ENCODE measurements at places on chromosomes 1 and 21.

DNA sequence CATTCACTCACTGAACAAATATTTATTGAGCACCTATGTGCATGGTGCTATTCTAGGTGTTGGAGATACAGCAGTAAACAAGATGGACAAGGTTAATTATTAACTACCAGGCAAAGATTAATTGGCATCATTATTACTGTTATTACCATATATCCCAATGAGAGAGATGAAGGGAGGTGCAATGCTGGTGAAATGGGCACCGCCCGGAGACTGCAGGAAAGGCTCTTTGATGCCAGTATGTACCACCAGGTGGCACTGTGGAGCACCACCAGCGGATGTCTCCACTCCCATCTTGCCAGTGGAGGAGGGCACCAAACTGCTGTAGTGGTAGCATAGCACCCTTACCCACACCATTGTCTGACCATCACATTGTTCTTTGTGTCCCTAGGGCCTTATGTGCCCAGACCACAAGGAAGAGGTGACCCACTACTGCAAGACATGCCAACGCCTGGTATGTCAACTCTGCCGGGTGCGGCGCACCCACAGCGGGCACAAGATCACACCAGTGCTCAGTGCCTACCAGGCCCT is 3.0 kb downstream of the TRIM46 start:
- peak; percentile 62 for DNase-seq

- DNase-seq, result no peak
These were observed 321.7 kb upstream of the PLXNA2 start for GRCh38 chr1:208565756-208566440.

GRCh38 chr1:228987736-228988506 is 252.6 kb downstream of the RHOU start:
- no peak for DNase-seq

GRCh38 chr1:99469550-99469971 is 176.4 kb upstream of the PALMD start:
- no peak for DNase-seq

DNA sequence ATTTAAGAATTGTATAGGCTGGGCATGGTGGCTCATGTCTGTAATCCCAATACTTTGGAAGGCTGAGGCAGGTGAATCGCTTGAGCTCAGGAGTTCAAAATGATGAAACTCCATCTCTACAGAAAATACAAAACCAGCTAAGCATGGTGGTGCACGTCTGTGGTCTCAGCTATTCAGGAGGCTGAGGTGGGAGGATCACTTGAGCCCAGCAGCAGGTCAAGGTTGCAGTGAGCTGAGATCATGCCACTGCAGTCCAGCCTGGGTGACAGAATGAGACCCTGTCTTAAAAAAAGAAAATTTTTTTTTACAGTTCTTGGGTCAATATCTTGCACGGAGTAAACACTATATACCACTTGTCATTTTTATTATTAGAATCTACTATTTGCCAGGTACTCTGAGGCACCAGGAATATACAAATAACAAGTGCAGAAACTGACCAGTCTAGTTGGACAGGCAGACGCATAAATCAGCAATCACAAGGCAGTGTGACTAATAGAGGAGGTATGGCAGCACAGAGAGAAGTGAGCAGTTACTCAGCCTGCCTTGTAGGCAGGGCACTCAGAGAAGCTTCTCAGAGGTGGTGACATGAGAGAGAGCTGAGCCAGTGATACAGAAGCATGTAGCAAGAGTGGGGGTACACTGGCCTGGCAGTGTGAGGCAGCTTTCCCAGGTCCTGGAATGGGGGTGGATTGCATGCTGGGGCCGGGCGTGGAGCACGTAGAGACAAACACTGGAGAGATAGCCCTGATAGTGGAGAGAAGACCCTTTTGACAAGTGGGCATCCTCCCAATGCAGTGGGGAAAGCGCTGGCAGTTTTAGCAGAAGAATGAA is 8.0 kb downstream of the PHLDA3 start:
- DNase-seq, result peak; percentile 89

DNA sequence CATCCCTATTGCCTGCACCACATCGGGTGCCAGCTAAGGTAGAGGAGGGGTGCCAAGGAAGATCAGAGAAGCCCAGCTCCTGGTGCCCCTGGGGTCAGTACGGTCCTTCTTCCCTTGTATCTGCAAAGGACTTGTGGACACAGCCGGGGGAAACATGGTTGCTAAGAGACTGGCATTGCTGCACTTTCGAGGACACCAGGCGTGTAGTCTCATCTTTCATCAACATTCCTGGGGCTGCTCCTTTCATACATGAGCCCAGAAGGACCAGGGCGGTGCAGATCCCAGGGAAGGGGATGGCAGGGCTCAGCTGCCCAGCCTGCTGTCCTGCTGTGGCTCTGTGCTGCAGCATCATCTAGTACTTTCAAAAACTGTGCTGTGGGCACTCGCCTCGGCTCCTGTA is 61.0 kb downstream of the RUNX1 start:
- DNase-seq, result no peak

GRCh38 chr1:110082477-110082876 is 12.0 kb upstream of the ALX3 start:
- no peak for DNase-seq

DNA sequence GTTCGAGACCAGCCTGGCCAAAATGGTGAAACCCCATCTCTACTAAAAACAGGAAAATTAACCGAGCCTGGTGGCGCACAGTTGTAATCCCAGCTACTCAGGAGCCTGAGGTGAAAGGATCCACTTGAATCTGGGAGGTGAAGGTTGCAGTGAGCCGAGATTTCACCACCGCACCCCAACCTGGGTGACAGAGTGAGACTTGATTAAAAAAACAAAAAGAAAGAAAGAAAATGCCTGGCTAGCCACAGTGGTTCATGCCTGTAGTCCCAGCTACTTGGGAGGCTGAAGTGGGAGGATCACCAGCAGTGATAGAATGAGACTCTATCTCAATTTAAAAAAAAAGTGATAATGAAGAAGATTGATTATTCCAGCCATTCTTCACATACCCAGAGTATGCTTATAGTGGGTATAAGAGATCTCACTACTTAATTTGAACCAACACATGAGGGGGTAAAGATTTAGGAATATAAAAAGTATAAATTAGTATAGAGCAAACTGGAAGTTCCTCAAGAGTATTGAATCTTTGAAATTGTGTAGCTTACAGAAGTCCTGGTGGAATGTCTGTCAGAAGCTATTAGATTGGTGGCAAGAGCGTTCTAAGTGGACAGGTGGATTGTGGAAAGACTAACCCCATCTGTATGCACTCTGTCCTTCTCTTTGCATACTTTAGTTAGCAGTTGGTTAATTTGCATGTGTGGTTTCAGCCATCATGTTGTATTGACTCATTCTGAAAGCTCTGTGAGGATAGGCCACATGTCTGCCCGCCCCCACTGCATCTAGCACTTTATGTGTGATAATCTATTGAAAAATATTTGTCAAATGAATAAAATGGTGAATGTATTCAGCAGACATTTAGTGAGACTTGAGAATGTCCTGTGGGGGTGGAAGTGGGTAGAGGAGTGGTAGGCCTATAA is 25.0 kb downstream of the RLF start:
- DNase-seq, result no peak

GRCh38 chr1:47809301-47810084 is 187.7 kb downstream of the TRABD2B start:
- DNase-seq, result peak; percentile 9

DNA sequence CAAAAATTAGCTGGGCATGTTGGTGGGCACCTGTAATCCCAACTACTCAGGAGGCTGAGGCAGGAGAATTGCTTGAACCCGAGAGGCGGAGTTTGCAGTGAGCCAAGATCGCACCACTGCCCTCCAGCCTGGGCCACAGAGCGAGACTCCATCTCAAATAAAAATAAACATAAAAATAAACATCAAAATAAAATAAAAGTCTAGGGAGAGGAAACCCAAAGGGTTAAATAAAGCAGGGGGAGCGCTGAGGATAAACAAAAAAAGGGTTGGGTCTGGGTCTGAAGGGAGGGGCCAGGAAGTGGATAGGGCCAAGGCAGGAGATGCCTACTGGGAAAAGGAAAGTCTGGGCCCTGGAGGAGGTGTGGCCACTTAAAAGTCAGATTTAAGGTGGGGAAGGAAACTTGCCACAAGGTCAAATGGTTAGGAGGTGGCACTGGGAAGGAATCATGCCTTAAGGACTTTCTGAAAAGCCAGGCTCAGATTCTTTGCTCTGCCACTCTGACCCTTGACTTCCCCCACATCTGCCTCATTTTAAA is 150.0 kb downstream of the ADSS2 start:
- no peak for DNase-seq

DNA sequence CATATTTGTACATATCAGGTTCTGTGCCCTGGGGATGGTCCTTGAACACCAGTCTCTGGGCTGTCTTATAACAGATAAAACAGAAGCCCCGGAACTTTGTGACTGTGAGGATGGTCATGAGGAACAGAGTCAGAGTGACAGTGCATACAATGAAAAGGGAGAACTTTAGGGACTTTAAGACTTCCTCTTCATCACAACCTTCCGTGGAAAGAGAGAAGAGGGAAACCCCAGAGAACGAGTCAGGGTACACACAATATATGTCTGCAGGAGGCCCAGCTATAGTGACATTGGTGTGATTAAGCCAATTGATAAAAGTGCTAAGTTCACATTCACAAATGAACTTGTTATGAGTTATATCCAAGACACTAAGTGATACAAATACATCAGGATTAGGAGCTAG is 32.1 kb downstream of the TLR5 start:
- no peak for DNase-seq

DNA sequence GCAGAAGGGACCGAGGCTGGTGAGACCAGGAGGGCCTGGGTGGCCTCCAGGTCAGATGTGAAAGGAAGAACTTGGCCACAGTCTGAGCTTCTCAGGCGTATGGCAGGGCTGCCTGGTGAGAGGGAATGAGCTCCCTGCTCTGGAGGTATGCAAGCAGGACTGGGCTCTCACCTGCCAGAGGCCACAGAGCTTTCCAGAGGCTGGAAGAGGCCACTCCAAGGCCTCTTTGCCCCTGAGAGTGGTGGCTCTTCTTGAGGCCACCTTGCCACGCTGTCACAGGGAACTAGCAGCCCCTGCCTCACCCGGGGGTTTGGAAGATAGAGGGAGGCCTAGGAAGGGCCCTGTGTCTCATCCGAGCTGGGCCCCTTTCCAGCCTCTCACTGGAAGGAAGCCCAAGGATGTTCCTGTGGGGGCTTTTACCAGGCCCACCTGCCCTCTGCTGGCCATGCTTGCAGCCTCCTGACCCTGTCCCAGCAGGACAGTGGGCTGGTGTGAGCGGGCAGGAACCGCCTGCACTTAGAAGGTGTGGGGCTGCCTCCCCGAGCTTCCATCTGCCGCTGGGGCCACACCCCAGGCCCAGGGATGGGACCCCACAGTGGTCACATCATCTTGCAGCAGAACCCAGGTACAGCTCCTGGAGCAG is 10.0 kb downstream of the PCSK9 start:
- no peak for DNase-seq

DNA sequence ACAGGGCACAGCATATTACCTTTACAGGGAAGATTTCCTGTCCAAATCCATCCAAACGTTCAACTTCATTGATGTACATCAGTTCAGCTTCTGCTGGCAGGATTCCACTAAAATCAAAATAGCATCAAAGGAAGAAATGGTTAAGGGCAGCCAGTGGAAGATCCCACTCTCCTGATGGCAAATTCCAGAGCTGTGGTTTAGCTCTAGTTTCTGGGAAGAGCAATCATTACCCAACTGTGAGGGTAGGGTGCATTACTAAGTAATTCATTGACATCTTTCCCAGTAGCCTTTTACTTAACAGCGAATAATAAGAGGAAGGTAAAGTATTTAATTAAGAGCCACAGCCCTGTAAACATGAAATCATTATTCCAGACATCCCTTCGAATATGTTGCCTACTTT is 120.7 kb downstream of the SMYD2 start:
- DNase-seq, result no peak

DNA sequence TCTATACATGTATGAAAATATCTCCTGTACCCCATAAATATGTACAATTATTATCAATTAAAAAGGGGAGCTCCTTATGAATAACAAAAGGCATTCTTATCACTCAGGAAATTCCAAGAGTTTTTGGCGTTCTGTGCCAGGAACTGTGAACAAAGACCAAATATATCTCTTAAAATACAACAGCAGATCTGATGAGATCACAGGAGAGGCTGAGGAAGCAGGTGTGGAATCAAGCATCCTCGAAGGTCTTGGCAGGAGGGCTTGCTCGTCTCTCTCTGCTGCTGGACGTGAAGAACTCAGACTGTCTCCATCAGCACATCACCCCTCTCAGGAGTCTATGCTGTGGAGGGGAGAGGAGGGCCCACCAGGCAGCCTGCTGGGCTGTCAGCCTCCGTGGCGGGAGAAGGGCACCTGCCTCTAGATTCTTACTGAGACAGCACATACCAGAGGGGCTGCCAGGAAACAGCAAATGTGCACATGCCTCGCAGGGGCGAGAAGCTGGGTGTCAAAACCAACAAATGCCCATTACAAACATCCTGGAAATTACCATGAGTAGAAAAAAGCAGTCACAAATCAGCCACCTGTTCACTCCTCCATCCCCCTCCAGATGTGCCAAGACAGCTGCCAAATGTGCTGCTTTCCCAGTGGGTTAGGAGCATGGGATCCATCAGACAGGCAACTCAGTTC is 30.8 kb upstream of the FAM89A start:
- no peak for DNase-seq

DNA sequence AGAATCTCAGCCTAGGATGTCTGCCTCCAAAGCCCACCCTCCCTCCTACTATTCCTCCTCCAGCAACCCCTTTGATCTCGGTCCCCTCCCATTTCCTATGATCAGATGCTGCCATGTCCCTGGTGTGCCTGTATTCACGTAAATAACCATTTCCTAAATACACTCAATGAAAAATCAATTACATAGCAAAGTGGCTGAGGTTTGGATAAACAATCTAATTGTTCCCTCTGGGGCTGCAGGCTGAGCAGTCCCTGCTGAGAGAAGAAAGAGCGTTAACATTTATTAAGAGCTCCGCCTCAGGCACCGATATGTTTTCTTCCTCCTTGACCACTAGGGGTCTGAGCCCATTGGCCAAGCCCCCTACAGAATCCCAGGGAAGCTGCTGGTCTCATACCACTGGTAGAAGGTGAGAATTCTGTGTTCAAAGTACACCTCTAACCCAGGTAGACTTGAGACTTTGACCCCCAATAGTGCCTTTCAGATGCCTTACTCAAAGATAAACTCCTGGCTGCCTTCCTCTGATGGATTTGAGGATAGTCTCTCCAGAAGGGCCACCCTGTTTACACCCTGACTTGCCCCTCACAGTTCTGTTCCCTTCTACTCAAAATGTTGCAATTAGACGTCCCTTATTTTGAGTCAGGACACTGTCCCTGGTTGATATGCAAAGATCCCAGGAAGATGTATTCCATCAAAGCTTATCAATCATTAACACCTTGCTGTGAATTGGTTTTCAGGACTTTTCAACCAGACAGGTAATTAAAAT is 33.9 kb upstream of the CAMK1G start:
- DNase-seq, result no peak

DNA sequence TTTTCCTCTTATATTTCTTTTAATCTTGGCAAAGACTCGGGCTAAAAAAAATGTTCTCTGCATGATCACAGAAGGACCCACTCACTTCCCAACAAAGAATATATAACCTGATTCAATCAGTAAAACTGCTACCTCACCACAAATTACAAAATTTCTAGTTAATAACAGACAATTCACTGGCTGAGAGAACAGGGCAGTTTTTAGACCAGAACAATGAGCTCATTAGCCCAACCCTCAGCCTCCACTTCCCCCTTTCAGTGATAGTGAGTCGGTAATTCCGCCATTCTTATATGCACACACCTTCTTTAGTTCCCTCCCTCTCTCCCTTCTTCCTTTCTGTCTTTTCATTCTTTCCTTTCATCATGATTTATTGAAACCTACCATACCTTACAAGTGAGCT is 8.9 kb downstream of the SIPA1L2 start:
- DNase-seq, result no peak

Data from fibroblast of the conjunctiva (primary cell).